ENCODE measurements at places on chromosomes 1 and 21. TPM values are rescaled to one million over a fixed set of nuclear protein-coding genes. Genes with fewer than 3 reads are reported as not detected.
A peak's percentile ranks its signal among the peaks of the same experiment; 100 is the strongest.

GRCh38 chr1:188425687-188426086, 1596.9 kb downstream of the PLA2G4A start:
- DNase-seq, result no peak

DNA sequence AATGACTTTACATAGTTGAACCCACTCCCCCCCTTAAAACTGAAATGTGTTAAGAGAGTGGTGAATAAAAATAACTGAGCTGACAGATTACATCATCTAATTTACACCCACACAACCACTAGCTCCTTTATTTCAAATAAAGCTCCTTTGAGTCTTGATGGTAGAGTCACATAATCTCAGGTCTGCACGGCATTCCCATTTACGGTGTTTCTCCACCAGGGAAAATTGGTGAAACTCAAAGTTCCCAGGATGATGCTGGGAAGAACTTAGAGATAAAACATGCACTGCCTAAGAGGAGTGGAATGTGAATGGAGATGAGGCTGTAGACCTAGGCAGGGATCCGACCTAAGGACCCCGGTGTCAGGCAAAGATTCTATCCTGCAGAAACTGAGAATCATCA, 727.8 kb upstream of the ADAMTS5 start:
- DNase-seq, result no peak

GRCh38 chr21:41755934-41756773, 10.7 kb downstream of the RIPK4 start:
- DNase-seq, result no peak

- DNase-seq, result no peak
Measured at GRCh38 chr1:12028957-12029511, 9.7 kb downstream of the MIIP start.

DNA sequence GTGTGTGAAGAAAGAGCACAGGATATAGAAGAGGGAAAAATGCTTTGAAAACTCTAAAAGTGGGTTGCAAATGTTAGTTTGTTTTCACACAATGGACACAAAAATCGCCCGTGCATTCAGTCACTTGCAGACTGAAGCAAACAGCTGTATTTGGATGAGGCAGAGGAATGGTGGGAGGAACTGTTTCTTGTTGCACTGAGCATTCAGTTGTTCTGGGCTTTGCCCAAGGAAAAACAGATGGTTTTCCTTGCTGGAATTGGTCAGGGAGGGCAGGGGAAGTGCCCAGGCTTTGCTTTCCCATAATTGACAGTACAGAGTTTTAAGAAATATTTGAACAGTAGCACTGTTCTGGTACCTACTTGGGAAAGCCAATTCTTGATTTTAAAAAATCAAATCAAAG, 19.5 kb upstream of the WARS2 start:
- no peak for DNase-seq

GRCh38 chr1:24452922-24453485, 37.4 kb downstream of the NIPAL3 start:
- DNase-seq, result no peak

DNA sequence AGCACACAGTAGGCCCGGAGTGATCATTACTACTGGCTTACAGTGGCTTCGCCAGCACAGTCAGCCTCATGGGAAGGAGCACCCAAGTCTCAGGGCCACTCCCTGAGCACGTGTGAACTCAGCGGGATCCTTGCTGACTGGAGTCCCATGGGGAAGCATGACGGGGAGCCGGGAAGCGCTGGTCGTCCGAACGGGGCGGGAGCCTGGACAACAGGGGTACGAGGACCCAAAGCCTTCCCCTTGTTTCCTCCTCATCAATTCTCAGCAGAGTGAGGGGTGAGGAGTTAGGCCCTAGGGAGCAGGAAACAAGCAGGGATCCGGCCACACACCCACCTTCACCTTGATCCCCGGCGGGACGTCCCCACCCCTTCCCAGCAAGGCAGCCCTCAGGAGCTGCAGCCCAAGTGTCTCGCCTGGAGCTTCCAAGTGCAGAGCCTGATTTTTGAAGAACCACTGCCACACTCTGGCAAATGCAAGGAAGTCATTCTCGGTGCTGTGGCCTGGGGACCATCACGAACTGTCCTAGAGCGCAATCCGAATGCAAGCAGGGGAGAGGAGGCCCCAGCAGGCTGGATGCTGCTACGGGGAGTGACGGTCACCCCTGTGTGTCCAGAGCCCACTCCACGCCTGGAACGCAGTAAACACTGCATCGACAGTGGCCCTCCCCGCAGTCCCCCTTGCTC, 35.5 kb downstream of the TOMM20 start:
- peak; percentile 89 for DNase-seq

DNA sequence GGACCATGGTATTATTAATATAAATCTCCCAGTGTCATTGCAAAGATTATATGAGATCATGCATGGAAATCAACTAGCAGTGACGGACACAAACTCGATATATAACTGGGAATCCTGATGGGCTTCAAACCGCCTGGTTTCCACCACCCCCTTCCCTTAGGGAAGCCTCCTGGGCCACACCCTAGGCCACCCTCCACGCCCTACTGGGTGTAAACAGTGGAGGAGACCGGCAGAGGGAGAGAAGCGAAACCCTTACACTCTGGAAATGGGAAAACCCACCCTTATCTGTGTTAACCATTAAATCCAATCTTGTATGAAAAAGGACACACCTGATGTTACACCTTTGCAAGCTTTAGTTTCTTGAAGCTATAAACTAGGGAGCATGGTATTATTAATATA, 595 bp upstream of the ZNHIT6 start:
- DNase-seq, result no peak

DNA sequence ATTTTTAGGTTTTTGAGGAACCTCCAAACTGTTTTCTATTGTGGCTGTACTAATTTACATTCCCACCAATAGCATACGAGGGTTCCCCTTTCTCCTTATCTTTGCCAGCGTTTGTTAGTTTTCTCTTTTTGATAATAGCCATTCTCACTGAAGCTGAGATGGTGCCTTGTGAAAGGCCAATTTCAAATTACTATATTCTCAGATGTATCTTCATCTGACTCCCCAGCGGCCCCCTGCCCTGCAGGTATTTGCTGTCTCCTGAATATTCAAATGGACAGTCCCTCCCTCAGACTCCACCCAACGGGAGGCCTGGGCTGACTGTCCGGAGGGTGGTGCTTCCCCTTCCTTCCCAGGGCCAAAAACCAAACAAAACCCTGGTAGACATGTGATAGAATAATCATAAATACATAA, 33.5 kb upstream of the TARBP1 start:
- DNase-seq, result no peak

GRCh38 chr1:177472567-177472966, 301.8 kb downstream of the BRINP2 start:
- no peak for DNase-seq

- DNase-seq, result no peak
Measured at GRCh38 chr1:202750761-202751160, 40.5 kb upstream of the SYT2 start.

Gene GPATCH3
- 42.0 TPM for total RNA-seq

Gene C8B
- total RNA-seq, result not detected

Gene NR1I3
- not detected for total RNA-seq

Gene RUNX3
- 0.29 TPM for total RNA-seq

Gene CELSR2
- 18.7 TPM for total RNA-seq

Gene RGS2
- 40.6 TPM for total RNA-seq

Gene RGSL1
- total RNA-seq, result not detected

Gene NPPB
- not detected for total RNA-seq

Gene PMVK
- 36.8 TPM for total RNA-seq

Gene PLCH2
- 0.55 TPM for total RNA-seq
